ENCODE measurements at places on chromosomes 2 and 18.

DNA sequence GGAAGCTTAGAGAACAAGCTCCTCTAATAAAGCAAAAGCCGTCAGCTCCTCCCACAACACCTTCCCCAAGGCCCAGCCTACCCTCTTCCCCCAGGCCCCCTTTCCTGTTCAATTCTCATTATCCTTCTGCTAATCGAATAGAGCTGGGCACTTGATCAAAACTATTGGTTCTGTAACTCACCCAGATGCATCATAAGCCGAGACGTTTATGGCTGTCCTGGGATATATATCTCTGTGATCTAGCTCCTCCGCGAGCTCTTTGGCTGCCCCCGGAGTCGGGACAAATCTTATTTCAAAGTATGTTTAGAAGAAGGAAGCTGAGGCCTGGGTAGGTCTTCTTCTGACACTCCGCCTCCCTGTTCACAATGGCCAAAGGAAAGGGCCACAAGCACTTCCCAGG is 88.3 kb upstream of the KLHL29 start:
- no peak for DNase-seq

- DNase-seq = no peak
Measured at GRCh38 chr2:219772697-219773096, 145.3 kb downstream of the SLC4A3 start.

- no peak for DNase-seq
Measured at GRCh38 chr2:73451263-73451972, 65.8 kb downstream of the ALMS1 start.

DNA sequence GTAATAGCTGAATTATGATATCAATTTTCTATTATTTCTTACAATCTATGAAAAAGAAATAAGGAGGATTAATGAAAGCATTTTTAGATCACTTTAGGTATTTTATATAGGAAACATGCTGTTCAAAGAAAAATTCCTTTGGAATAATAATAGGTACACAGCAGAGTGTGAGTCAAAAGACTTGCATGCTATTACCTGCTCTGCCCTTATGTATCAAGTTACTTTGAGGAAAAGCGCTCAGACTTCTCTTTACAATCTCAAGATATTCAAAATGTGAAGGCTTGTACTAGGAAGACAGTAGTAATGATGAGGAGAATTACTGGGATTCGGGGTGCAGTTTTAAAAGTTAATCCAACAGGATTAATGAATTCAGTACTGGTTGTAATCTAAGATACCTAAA is 29.1 kb upstream of the RNU4ATAC start:
- no peak for DNase-seq

- DNase-seq = no peak
Measured at GRCh38 chr2:11774600-11774999, 28.2 kb downstream of the LPIN1 start.

GRCh38 chr18:3479978-3480509 is 30.1 kb downstream of the TGIF1 start:
- no peak for DNase-seq
